Brain (organoid and tissue), 16 donors: ENCODE measurements at places on chromosomes 2 and 18. TPM values are rescaled to one million over a fixed set of nuclear protein-coding genes. Genes with fewer than 3 reads are reported as not detected.

ACMSD gene
- not detected for polyA plus RNA-seq

SERPINB12 gene
- not detected for polyA plus RNA-seq

SLC11A1 gene
- polyA plus RNA-seq: 1.7 TPM

TNS1 gene
- polyA plus RNA-seq: 23.1 TPM

TYMS gene
- 94.9 TPM for polyA plus RNA-seq

SNTG2 gene
- 1.9 TPM for polyA plus RNA-seq

TFCP2L1 gene
- polyA plus RNA-seq: 11.5 TPM

PROC gene
- 0.59 TPM for polyA plus RNA-seq

SLC19A3 gene
- polyA plus RNA-seq: 2.1 TPM

TRAPPC8 gene
- 5.7 TPM for polyA plus RNA-seq

LCT gene
- not detected for polyA plus RNA-seq

TUBA4B gene
- not detected for polyA plus RNA-seq

ZNF804A gene
- 1.3 TPM for polyA plus RNA-seq

GREB1 gene
- 11.3 TPM for polyA plus RNA-seq

FAM161A gene
- polyA plus RNA-seq: 5.3 TPM

CXCR1 gene
- polyA plus RNA-seq: 0.49 TPM

TUBA3E gene
- not detected for polyA plus RNA-seq

NDC80 gene
- polyA plus RNA-seq: 21.0 TPM

RNF125 gene
- polyA plus RNA-seq: 1.2 TPM

LINC00305 gene
- not detected for polyA plus RNA-seq

REG3A gene
- not detected for polyA plus RNA-seq

IKZF2 gene
- polyA plus RNA-seq: 1.3 TPM
